ENCODE measurements at places on chromosomes 2 and 18. TPM values are rescaled to one million over a fixed set of nuclear protein-coding genes. Genes with fewer than 3 reads are reported as not detected.

GRCh38 chr2:128986867-128987268, 668.2 kb upstream of the HS6ST1 start:
- no peak for DNase-seq

DNA sequence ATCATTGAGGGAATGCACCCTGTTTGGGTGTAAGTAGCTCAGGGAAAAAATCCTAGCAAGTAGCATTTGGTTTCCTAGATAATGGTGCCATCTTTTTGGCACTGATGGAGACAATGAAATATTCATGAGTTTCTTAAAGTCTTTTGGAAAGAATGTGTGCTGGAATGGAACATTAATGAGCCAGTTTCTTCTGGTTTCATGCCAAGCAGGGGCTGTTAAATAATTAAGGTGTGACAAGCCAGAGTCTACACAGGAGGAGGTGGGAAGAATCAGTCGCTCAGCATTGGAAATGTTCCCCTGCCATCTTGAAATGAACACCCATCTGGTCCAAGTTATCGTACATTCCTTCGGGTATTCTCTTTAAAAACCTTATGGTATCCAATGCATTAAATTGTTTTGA, 457.3 kb downstream of the RIT2 start:
- DNase-seq, result no peak

DNA sequence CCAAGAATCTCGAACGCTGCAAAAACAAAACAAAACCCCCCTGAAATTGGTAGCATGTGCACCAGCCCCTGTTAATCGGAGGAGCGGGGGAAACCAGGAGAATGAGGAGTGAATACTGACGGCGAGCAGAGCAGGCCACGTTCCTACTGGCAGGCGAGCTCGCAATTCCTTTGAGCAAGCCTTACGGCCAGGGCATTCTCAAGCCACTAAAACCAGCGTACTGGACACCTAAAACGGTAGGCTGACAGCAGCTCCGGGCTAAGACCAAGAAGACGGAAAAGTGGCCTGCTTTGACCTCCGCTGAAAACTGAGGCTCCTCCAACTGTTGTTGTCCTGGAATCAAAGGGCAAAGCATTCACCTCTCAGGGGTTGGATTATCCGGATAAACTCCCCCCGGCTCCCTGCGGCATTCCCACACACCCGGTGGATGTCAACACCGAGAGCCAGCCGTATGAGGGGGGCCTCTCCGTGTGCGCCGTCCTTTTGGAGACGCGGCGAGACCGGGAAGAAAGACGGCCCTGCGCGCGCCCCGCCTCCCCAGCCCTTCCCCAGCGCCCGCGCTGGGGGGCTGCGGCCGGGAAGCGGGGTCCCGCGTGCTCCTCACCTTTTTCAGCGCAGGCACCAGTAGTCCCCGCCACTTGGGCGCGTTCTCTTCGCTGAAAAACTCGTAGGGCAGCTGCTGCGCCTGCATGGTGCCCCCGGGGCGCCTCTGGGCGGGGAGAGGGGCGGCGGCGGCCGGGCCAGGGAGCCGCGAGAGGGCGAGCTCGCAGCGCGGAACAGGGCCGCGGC, 925 bp downstream of the SOS1 start:
- no peak for DNase-seq

GRCh38 chr18:79918615-79919011, 32.8 kb downstream of the SLC66A2 start:
- DNase-seq, result no peak

- no peak for DNase-seq
Observed at GRCh38 chr2:220466251-220466691, 838.8 kb downstream of the SLC4A3 start.

- DNase-seq, result no peak
Observed at GRCh38 chr18:68817584-68817983, 19.7 kb downstream of the CCDC102B start.

DNA sequence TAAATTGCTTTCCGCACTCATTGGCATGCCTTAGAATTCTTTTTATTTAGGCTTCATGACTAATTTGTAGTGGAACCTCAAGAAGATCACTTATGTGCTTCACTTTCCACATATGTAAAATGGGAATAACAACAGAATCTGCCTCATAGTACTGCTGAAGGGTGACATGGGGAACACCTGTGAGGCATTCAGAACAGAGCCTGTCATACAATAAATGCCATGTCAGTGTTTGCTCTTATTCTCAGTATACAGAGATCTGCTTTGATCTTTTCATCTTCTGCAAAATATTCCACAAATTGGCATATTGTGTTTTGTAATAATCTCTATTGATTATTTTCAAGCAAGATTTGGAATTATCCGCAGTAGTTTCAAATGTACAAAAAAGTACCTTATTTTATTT, 17.4 kb upstream of the CPS1 start:
- no peak for DNase-seq

DNA sequence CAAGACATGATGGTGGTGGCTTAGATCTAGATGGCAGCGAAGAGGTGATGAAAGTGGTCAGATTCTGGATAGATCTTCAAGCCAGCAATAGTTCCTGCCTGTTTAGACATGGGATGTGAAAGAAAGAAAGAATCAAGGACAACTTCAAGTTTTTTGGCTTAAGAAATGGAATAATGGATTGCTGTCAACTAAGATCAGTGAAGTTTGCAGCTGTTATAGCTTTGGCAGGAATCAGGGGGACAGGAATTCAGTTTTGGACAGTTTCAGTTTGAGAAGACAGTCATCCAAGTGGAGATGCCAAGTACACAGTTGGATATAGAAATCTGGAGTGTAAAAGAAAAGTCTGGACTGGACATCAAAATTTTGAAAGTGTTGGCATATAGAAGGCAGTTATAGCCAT, 283.7 kb upstream of the PKDCC start:
- DNase-seq, result no peak

COL3A1 gene
- 1,421 TPM for polyA plus RNA-seq

TEKT4 gene
- polyA plus RNA-seq, result 0.44 TPM

TNFRSF11A gene
- polyA plus RNA-seq, result 2.2 TPM

BMP10 gene
- polyA plus RNA-seq, result not detected

Data from right renal pelvis (tissue), 4 donors.